Chondrocyte (in vitro differentiated cells): ENCODE measurements at places on chromosomes 5 and 9.

- DNase-seq: no peak
These were observed 65.2 kb downstream of the NSD1 start for GRCh38 chr5:177198738-177199137.

GRCh38 chr5:170907758-170908157 is 45.9 kb downstream of the RANBP17 start:
- DNase-seq: no peak

DNA sequence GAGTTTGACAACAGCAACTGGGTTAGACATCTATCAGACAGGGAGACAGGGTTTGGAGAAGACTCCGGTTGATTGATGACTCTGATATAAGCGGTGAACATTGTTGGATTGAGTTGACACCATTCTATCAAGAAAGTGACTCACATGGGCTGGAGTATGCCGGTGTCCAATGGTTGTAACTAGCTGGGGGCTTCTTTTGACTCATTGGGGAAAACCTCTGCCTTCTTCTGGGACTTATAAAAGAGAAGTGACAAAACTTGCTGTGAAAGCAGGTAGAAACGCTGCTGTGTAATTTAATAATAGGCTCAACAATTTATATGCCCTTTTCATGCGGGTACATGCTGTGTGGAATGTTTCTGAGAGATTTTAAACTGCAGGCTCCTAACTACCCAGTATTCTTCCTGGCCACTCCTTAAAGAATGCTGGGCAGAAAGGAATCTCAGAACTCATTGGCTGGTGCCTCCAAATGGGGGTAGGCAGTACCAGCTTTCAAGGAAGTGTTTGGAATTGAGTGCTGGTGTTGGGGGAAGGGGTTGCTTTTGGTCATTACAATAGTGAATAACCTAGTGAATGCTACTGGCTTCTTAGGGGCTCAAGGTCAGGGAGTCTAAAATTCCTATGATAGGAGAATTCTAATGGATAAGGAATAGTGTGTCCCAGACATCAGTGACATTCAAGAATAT is 43.9 kb downstream of the FYB1 start:
- DNase-seq: no peak

- no peak for DNase-seq
These were observed 1.5 kb upstream of the TMED7 start for GRCh38 chr5:115627295-115627865.

GRCh38 chr5:71887680-71888079 is 168.6 kb downstream of the CARTPT start:
- no peak for DNase-seq

GRCh38 chr5:10572451-10572850 is 8.6 kb downstream of the ANKRD33B start:
- no peak for DNase-seq

DNA sequence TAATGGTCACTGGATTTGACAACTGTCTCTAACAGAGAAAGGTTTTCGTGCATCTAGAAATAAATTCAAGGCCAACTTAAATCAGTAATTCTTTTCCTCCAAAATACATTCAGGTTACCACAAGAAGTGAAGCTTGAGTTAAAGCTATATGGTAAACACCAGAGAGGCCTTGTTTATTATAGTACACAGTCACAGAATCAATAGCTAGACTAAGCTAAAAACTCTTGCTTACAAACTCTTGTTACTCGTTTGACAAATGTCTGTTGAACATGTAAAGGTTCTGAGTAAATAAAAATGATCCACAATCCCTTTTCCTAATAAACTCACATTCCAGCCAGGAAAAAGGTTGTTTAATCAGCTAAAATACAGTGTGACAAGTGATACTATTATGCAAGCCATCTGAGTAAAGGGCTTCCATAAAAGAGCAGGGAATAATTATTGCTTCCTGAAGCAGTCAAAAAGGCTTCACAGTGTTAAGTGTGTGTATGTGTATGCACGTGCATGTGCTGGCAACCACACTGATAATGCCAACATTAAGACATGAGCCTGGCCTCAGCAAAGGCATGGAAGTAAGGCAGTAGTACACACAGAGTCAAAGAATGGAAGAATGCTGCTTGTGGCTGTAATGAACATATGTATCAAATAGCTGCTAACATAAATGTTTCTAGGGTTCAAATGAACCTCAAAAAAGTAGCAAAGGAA is 12.8 kb downstream of the PTAR1 start:
- no peak for DNase-seq

DNA sequence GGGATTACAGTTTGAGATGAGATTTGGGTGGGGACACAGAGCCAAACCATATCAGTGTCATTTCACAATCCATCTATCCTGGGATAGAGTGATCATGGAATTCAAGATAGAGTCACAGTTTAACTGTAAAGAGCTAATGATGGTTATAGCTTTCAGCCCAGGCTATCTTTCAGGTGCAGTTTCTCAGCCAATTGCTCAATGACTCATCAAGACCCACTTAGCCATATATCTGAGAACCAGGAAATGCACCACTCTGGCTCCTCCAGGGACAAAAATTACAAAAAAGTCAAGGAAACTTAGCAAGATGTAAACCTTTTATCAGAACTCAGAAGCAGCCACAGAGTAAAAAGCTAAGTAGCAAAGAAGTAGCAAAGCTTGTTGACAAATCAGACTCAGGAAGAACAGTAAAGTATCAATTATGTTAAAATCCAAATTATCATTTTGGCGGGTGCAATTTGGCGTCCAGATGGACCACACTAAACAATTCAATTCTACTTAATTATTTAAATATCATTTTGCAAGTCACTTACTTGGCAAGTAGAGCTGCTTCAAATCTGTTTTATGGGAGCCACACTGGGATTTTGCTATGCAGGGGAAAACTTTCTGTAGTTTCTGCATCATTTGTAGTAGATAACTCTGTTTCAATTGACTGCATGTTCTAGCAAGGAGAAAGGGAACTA is 169.4 kb downstream of the TLE1 start:
- DNase-seq: no peak

- no peak for DNase-seq
These were observed 186.6 kb downstream of the ATP10B start for GRCh38 chr5:160665460-160665859.

DNA sequence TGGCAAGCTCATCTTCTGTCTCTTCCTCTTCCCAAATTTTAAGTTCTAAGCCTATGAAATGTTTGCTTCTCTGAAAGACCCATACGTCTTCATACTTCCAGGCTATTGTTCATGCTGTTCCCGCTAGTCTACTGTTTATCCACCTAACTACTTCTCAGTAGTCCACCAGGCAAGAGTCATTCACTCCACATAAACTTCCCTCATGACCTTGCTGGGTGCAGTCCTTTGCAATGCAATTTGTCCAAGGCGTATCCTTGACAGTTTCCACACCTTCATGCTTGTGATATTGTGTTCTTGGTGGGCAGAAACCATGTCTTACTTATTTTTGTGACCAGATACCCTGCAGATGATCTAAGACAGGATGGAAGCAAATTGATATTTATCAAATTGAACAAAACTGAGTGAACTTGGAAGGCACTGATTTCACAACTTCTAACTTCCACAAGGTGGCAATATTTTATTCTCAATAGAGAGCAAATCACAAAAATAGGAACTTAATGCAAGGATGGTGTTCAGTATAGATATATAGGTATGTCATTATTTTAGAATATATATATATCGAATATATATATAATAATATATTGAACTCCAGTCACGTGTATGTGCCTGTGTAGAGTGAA is 30.3 kb downstream of the TYRP1 start:
- no peak for DNase-seq

DNA sequence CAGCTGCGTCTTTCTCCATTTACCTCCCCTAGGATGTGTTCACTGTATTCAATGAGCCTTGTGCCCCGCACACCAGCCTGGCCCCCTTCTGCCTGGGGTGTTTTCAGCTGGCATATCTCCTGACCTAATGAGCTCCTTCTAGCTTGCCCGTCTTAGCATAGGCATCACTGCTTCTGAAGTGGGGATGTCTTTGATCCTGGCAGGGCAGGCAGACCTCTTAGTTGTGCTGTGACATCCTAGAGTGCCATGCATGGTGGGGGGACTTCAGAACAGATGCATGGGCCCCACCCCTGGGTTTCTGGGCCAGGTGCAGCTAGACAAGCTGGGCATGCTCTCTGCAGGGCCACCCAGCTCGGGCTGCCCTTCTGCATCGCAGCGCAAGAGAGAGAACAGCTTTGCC is 172.7 kb downstream of the GADD45G start:
- no peak for DNase-seq

GRCh38 chr5:124614836-124615385 is 131.5 kb downstream of the ZNF608 start:
- no peak for DNase-seq

- no peak for DNase-seq
These were observed 725.0 kb downstream of the PRELID2 start for GRCh38 chr5:145110181-145110580.

GRCh38 chr5:172172912-172173563 is 15.0 kb downstream of the STK10 start:
- DNase-seq: no peak

GRCh38 chr5:154653418-154653763 is 101.8 kb upstream of the LARP1 start:
- peak; percentile 65 for DNase-seq

DNA sequence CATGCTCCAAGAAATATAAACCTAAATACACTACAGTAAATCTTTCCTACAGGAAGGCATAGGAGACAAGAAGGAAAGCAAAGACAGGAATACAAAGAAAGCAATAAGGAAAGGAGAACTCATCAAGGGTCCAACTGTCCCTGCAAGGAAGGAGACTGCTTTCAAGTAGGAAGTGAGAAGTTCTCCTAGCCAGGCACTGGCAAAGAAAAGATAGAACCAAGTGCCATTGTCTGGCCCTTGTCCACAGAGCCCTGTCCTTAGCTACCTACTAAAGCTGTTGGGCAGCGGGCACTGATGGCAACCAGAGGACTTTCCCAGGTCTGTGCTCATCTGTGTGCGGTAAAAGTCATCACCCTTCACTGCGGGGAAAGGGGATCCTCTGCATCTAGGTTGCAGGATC is 108.2 kb downstream of the KLHL3 start:
- DNase-seq: no peak

DNA sequence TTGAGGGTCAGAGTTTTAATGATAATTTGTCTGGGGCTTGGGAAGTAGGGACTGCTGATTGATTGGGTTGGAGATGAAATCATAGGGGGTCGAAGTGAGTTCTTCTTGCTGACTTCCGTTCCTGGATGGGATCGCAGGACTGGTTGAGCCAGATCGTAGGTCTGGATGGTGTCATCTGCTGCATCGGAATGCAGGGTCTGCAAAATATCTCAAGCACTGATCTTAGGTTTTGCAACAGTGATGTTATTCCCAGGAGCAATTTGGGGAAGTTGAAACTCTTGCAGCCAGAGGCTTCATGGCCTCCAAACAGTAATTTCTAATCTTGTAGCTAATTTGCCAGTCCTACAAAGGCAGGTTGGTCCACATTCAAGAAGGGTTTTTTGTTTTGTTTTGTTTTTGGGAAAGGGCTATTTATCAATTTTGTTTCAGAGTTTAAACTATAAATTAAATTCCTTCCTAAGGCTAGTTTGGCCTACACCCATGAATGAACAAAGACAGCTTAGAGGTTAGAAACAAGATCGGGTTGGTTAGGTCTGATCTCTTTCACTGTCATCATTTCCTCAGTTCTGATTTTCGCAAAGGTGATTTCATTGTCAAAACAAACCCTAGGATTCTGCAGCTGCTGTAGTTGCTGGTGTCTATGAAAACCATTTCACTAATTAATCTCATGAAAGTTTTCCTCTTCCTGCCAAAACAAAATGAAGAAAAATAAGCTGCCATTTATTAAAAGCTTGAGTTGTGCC is 388.0 kb downstream of the TMEM232 start:
- DNase-seq: no peak

- no peak for DNase-seq
These were observed 760 bp upstream of the MAN1B1 start for GRCh38 chr9:137085920-137086530.

GRCh38 chr5:132480546-132480892 is 10.1 kb downstream of the IRF1 start:
- peak; percentile 25 for DNase-seq

- DNase-seq: no peak
These were observed 36.0 kb downstream of the HMGXB3 start for GRCh38 chr5:150036513-150036912.

DNA sequence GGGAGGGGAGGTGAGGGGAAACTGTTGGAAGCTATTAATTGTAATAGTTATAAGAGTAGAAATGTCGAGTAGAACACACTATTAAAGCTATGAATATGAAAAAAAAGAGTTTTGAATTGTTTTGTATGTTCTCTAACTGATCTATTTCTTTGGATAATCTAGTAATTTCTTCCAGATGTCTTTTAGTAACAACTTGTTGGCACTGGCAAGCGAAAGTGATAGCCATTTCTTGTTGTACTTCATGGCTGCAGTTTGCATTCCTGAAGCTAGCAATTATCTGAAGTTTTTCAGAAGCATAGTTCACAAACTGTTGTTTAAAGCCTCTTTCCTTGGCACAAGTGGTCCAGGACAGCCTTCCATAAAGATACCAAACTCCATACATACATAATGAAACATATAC is 49.4 kb upstream of the SPATA31C2 start:
- DNase-seq: no peak

DNA sequence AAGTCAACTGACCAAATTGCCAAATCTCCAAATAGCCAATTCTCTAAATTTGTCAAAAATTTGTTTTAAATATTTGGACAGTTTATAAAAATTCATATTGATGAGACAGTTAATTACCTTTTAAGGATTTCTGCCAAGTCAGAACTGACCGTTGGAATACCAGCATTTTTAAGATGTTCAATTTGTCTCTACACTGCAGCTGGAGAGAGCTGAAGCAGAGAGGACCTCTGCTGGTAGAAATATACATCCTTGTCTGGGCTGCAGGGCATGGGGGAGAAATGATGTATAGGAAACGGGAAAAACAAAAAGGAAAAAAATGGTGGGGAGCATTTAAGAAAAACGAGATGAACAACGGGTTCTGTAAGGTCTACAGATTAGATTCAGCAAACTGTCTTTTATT is 16.8 kb downstream of the NR6A1 start:
- DNase-seq: no peak

DNA sequence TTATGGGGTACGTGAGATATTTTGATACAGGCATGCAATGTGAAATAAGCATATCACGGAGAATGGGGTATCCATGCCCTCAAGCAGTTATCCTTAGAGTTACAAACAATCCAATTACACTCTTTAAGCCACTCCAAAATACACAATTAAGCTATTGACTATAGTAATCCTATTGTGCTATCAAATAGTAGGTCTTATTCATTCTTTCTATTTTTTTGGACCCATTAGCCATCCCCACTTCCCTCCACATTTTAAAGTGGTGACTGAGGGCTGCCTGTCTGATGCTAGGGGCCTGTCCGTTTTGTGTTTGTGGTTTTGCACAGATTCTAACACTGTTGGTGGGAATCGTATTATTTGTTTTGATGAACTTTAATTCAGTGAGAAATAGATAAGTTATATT is 129.7 kb upstream of the DHFR start:
- DNase-seq: no peak

DNA sequence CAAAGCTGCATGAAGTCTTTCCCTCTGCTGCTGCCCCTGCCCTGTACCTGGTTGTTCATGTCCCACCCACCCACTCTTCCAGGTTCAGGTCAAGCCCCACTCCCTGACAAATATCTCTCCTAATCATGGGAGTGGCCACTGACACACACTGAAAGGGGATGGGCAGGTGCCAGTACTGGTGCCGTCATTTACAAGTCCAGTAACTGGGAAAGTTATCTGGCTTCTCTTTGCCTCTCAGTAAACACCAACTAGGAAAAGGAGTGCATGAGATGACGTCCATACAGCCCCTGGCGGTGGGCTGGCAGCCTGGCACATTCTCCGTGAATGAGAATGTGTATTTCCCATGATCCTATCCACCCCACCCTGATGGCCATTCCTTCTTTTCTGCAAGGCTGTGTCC is 225.2 kb downstream of the FSTL4 start:
- DNase-seq: no peak

GRCh38 chr9:95974389-95974788 is 98.9 kb downstream of the ERCC6L2 start:
- DNase-seq: no peak
